ENCODE measurements at places on chromosomes 3 and 15.

DNA sequence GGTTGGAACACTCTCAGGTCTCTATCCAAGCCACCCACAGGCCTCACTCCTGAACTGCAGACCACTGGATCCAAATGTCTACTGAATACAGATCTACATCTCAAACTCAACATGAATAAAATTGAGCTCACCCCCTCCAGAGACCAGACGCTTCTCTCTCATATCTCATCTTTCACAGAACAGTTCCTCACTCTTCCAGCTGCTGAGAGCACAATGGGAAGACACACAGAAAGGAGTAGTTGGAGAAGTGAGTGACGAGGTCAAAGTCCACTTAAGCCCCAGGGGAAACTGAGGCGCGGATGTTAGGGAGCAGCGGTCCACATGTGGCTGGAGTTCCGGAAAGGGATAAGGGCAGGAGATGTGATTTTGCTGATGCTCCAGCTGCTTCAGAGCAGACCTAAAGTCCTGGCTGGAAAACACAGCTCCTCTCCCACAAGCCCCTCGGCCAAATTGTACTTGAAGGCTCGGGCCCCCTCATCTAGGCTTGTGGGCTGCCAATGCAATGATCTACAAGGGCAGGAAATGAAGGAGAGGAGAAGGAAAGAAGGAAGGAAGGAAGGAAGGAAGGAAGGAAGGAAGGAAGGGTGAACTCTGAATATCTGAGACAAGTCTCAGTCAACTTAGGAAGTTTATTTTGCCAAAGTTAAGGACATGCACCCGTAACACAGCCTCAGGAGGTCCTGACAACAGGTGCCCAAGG lies 211.2 kb upstream of the TLE3 start:
- no peak for DNase-seq

- DNase-seq = no peak
Observed at GRCh38 chr15:64141798-64142512, 9.6 kb upstream of the SNX22 start.

DNA sequence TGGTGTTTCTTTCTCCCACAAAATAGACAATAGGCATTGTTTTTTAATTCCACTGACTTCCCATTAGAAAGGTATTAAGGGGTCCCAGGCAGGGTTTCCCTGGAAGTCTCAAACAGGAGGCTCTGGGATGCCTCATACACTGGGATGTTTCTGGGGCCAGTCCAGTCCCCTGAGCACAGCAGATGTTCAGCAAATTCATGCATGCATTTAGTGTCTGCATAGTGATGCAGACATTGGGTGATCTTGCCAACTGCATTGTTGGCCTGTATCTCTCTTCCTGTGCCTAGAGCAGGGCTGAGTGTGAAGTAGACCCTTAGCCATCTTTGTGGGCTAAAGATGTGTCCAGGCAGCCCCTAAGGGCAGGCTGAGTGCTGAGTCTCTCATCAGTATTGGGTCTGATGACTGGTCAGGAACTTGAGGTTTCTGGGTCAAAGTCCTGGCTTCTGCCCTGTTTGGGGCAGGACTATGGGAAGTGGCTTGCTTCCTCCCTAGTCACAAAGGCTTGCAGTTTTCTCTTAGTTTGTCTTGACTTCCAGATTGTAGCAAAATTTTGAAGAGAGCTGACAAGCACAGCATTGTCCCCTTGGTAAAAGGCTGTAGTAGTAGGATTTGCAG lies 56.5 kb downstream of the BSN start:
- DNase-seq = no peak

DNA sequence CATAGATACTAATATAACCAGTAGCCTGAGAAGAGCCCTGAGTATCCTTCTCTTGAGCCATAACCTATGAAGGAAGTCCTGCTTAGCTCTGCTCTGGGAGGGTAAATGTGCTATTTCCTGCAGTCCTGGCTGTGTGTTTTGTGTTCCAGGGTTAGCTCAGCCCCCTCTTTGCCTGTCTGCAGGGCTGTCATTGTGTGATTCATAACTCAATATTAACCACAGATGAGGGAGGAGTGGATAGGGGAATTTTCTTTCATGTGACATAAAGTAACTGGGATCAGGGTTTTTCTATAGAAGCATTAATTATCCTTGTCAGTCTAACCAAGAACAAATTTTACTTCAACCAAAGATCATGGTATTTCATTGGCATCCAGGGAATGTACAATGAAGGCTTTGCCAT lies 183.3 kb upstream of the ZBTB20 start:
- peak; percentile 51 for DNase-seq

DNA sequence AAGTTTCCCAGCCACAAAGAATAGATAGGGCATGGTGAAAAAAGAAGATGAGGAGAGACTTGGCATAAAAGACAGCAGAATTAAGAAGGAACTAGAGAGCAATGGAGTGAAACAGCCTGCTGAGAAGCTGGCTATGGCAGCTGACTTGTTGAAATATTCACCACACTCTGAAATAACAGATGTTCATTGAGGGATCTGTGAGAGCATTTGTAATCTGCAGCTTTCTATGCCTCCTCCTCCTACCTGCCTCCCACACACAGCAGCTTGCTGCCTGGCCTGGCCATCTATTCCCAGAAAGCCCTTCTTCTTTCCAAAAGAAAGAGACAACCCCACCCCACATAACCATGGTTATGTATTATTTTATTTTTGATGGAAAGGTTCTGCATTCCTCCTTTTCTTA lies 303.9 kb downstream of the GAP43 start:
- peak; percentile 8 for DNase-seq

GRCh38 chr3:12797892-12798558 lies 1.5 kb downstream of the CAND2 start:
- peak; percentile 5 for DNase-seq

GRCh38 chr3:61464518-61465140 lies 96.7 kb upstream of the PTPRG start:
- DNase-seq = peak; percentile 71

DNA sequence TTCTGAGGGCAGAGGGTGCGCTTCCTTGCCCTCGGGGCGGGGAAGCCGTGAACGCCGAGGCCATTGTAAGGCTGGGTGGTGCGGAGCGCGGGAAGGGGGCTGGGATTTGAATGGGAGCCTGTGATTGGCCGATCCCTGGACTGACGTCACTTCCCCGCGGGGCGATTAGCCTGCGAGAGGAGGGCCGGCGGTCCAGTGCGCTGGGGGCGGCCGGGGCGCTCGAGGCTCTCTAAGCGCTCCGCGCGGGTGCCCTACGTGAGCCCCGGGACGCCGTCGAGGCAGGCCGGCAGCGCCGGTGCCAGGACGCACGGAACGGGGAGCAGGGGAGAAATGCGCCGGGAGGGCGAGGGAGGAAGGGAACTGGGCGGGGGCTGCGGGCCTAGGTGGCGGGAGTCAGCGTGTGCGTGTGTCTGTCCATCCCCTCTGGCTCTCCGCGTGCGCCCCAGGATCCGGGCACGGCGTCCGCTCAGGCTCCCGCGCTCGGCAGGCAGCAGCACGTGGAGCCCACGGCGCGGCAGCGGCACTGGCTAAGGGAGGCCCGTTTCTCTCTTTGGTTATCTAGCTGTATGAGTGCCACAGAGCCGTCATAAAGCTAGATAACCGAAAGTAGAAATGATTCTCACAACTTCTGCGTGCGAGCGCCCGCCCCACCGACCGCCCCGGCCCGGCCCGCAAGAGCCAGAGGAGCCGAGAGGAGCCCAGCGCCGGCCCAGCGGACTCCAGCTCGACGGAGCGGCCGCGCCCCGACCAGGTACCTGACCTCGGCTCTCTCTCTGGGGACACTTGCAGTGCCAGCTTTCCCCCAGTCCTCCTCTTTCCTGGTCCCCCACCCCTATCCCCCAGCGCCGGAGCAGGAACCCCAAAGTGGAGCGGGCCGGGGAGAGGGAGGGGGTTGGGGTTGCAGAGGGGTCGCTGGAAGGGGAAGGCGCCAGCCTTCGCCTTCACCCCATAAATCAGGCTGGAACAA lies 33.1 kb upstream of the POLG start:
- peak; percentile 89 for DNase-seq

GRCh38 chr3:119181765-119182164 lies 8.4 kb downstream of the UPK1B start:
- DNase-seq = no peak

DNA sequence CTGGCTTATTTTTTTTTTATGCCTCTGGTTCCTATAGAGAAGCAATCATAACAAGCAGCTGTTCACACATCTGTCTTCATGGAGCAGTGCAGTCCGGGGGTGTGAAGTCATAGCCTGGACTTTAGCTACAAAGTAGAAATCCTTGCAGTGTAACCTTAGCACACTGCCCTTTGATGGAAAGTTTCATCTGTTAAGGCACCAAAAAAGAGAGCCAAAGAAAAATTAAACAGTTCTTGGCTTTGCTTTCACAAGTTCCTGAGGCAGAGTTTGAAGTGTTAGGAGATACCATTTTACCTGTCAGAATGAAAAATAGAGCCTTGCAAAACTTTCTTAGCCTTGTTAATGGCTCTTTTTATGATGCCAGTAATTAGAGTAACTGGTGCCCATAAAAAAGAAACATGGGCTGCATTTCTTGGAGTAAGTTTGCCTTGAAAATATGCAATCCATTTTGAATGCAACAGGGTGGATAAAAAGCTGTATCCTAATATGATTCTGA lies 84.1 kb downstream of the PIK3R4 start:
- no peak for DNase-seq

DNA sequence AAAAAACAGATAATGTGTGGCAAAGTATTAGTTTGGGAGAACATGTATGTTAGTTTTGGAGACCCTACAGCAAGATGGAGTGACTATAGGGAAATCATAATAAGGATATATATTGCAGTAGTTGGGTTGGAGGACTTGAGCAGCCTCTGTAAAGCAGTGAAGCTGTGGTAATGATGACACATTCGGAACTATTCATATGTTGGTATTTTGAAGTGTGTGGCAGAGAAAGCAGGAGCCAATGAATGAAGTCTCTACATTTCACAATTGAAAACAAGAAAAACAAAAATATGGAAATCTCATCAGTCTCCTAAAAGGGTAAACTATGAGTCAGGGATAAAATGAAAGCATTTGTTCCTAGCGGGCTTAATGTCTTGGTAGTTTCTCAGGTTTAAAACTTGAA lies 645.9 kb downstream of the OTOL1 start:
- no peak for DNase-seq

GRCh38 chr3:136021803-136022202 lies 56.3 kb downstream of the PPP2R3A start:
- no peak for DNase-seq

- DNase-seq = no peak
Observed at GRCh38 chr3:152200476-152201420, 68.0 kb upstream of the MBNL1 start.

DNA sequence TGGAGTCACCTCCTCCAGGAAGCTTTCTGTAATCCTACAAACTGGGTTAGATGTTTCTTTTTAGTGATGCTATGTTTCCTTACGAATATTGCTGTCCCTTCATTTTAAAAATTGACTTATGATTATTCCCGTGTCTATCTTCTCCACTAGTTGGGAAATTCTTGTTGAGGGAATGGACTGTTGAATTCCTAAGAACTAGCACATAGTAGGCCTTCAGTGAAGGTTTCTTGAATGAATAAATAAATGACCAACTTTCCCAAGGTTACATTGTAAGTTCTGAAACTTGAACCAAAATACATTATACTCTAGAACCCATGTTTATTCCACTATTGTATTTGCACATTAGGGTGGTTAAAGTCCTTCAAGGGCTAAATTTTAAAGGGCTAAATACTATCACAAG lies 812 bp upstream of the IL20RB start:
- no peak for DNase-seq

- DNase-seq = peak; percentile 58
Observed at GRCh38 chr15:64247535-64247905, 84.7 kb upstream of the PPIB start.

GRCh38 chr3:109117939-109118338 lies at the start of gene MORC1:
Gene MORC1 (minus strand): TSS chr3:109118134. CDS start chr3:109118059, 75 bp downstream.
- no peak for DNase-seq

DNA sequence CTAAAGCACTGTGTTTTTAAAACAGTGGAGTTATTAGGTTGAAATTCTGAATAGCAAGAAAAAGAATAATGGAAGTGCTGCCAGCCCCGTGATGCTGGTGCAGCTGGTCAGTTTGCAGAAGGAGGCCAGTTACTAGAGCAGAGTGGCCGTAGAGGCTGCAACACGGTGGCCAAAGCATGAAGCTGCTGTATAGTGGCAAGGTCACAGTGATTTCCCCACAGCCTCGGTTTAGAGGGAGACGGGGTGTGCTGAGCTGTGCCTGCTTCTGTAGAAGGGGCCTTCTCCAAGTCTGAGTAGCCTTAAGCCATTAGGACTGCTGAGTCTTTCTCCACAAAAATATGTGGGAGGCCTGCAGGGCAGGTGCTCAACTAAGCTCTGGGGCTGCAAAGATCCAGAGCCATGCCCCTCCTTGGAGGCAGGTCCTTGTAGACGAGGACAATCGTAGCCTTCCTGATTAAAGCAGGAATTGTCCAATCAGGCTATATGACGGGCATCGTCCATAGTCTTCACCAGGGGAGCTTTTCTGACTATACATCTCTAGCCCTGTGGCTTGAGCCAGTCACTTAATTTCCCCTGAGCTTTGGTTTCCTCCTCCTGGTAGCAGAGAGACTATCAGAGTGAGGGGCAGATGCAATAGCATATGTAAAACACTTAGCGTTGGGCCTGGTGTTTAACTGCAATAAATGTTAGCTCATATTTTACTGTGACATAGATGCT lies 151.6 kb downstream of the PGPEP1L start:
- DNase-seq = no peak

DNA sequence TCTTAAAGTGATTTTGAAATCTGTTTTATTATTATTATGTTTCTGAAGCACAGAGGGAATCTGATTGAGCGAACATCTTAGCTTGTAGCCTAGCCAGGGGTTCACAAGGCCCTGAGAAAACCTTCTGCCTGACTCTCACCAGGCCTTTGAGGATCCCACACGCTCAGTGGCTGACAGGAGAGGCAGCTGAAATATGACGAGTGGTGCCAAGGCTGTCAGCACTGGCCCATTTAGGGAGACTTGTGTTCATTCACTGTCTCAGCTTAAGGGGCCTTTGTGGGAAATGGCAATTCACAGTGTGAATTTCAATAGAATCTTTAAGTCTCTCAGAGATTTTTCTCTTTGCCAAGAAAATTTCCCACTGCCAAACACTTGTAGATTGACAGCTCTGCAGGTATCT lies 770.9 kb downstream of the TUSC7 start:
- no peak for DNase-seq

GRCh38 chr3:177519588-177519987 lies 322.3 kb upstream of the TBL1XR1 start:
- DNase-seq = no peak

DNA sequence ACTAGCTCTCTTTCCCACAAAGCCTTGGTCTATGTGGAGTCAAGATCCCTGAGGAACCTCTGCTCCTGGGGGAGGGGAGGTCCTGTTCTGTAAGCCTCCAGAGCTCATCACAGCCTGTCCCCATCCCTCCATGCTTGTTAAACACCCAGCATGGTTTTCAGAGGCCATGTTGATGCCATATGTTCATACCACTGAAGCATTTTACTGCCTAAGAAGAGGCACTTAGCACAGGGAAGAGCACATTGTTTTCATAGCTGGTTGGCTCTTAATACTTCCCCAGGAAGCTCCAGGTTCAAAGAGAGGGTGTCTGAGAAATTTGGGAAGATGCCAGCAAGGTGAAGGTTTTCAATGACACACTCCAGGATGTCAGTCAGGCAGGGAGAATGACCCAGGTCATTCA lies 25.6 kb downstream of the CPNE4 start:
- DNase-seq = peak; percentile 80

DNA sequence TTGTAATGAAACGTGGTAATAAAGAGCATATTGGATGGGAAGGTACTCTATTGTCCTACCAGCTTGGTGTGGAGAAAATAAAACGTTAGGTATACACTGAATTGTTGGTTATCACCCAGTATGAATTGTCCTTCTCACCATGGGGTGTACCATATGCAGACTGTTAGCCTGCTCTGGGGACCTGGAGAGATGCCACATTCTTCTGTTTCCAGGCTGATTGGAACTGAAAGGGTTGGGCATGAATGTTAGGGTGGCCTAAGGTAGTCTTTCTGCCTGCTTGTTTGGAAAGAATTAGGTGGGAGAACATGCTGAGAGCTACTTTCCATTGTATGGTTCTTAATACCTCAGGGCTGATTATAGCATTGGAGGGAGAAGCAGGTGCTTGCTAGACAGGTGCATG lies 340.6 kb downstream of the PTPRG start:
- peak; percentile 96 for DNase-seq
